Nephron progenitor cell (in vitro differentiated cells): ENCODE measurements at places on chromosomes 16 and 17.

DNA sequence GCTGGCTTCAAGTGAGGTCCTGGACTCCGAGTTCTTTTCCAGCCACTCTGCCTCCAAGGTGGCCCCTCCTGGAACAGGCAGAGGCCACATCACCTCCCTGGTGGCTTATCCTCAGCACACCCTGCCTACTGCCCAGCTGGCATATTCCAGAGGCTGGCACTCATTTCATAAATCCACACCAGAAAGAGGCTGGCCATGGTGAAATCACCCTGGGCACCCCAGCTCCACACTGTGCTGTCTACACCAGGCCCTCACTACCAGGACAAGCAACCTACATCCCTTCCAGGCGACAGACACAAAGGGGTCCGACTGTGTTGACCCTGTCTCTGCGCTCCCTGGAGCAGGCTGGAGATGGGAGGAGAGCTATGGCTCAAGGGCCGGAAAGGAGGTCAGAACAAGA is 100.2 kb downstream of the C16orf78 start:
- DNase-seq, result no peak

DNA sequence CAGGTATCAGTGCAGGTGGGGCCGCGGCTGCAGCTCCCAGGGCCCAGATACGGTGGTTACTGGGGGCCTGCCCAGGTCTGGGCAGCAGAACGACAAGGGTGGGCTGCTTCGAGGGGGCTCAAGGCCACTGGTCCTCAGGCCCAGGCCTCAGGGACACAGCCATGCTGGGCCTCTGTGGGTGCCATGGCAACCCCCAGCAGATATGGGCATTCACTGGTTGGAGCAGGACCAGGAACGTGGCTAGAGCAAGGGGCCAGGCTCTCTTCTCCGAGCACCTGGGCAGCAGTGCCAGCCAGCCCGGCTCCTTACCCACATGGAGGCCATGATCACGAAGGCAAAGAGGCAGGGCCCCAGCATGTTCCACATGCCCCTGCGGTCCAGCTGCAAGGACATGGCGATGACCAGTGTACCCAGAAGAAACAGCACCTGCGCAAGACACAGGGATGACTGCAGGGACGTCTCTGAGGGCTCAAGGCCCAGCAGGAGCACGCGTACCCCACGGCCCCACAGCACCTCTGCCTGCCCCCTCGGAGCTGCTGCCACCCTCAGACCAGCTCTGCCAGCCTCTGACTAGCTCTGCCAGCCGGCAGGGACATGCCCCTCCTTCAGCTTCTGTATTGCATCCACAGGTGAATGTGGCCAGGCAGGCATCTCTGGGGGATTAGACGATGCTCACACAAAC is 2.1 kb upstream of the MRPL28 start:
- no peak for DNase-seq

- peak; percentile 54 for DNase-seq
Measured at GRCh38 chr16:77273-77806, 685 bp upstream of the MPG start.

DNA sequence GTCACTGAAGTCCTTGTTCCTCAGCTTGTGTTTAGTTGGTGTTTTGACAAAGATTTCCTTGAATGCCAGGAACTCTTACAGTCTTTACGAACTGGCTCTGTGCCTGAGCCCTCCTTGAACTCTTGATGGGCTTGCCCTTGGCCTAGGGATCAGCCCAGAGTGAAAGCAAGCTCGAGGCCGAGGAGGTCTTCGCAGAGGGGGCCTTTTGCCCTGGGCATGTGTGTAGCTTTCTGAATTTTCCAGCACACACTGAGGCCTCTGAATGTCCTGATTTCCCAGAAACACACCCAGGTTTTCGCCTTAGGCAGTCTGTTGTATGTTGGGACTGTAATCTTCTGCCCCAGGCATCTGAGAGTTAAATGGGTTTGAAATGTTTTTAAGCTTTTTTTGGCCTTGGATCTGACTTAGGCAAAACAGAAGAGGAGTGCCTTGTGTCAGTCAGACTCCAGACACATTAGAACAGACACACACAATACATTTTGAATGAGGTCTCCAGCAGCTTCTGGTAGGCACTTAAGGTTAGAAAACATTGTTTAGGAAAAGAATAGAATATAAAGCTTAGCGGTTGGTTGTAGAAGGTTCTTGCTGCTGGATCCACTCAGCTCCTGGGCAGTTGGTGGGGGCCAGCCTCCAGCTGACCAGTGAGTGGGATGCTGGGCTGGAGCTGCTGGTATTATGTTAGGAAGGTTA is 17.1 kb downstream of the FOXK2 start:
- DNase-seq, result no peak

- no peak for DNase-seq
Measured at GRCh38 chr16:8062677-8063076, 527.6 kb downstream of the TMEM114 start.

DNA sequence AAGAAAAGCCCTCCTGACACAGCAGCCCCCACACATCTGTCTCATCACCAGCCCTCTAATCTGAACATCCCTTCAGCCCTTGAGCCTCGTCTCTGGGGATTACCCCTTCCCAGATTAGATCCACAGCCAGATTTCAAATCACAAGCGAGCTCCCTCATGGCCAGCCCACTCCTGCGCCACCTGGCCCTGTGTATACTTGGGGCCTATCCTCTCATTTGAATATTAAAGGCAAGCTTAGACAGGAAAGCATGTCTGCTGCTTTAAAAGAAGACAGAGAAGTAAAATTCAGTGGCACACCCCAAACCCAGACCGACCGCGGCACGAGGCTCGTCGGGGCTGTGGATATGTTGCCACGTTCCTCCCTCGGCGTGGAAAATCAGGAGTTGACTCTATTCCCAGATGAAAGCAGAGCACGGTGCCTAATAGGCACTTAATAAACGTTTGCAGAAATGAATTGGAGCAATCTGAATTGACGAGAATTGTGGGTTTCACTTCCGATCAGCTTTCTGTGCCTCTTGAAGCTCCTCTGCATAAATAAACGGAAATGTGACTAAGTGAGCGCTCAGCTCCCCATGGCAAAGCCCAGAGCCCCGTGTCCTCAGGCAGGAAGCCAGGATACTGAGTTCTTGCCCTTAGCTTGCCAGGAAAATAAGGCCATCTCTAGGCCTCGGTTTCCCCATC is 108.0 kb downstream of the CCDC182 start:
- DNase-seq, result no peak

GRCh38 chr16:180681-181564 is 664 bp downstream of the HBQ1 start:
- DNase-seq, result peak; percentile 90

- no peak for DNase-seq
Measured at GRCh38 chr16:25614716-25615265, 77.0 kb upstream of the HS3ST4 start.

DNA sequence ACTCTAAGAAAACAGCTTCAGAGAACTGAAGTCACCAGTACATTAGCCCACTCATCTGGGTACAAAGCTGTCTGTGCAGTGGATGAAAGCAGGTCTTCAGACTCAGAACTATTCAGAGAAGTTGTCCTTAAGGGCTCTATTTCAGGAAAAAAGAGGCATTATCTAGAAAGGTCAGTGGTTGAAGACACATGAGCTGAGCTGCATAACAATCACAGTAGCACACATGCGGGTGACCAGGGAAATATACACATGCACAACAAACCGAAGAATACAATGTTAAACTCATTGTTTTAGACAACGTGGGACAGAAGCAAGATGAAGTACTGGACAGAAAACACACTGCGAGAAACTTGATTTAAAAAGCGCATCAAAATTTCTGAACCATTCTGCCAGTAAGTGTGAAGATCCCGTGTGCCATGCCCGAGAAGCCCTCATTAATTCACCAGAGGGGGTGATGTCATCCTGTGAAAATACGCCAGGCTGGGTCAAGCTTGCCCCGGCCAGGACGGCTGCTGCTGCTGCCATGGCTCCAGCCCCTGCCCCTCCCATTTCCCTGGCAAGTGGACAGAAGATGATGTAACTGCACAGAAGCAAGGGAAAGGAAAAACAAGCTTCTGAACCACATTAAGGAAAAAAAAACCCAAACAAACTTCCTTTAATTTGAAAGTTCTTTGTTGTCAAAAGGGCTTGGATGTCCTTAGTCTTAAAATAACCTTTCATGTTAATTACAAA is 10.1 kb downstream of the DYNC1LI2 start:
- no peak for DNase-seq

DNA sequence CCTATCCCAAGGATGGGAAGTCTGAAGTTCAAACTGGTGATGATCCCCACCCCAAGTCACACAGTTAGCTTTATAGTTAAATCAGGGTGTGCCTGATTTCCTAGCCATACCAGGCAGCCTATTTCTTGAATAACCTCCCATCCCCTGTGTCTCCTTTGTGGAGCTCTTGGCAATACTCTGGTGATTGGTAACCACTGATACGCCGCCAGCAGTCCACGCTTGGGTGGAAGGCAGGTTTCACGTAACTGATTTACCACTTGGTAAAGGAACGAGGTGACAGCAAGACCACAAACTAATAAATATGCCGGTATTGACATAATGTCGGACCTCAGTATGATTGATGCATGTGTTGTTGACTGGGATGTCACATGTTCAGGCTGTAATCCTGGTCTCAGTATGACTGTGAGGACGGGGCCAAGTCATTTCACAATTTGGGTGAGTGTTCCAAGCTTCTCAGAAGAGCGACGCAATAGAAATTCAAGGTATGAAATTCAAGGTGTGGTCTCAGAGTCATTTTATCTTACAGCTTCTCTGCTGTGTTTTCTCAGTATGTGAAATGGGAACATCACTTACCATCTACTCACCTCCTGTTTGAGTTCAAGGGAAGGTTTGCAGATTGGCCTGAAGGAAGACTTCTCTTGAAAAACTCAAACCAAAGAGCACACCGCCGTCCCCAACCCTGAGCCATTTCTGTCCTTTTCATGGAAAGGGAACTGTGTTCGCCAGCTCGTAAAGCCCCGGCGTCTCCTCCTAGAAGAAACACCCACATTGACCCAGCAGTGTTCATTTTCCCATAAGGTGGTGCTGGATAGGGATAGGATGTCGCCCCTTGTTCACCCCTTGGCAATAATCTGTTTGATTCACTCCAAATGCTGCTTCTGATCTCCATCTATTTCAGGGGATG is 678.9 kb downstream of the WWOX start:
- DNase-seq, result peak; percentile 23

GRCh38 chr16:47046726-47047523 is 73.5 kb upstream of the DNAJA2 start:
- no peak for DNase-seq

- no peak for DNase-seq
Measured at GRCh38 chr17:35588196-35588920, 1.2 kb downstream of the AP2B1 start.

GRCh38 chr17:43823350-43824084 is 9.4 kb downstream of the MPP3 start:
- no peak for DNase-seq

DNA sequence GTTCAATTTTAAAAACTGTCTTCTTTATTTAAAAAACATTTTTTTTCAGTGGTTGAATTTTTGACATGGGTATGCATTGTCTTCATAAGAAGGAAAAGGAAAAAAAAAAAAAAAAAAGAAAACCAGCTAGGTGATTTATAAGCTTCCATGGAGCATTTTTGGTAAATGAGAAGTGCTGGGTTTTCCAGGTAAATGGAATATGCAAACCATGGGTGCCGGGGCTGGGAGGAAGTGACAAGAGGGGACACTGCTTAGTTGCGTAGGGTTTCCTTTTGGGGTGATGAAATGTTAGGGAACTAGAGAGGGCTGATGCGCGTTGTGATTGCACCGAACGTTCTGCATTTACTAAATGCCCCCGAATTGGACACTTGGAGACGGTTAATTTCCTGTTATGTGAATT is 217.4 kb upstream of the FOXF1 start:
- DNase-seq, result no peak

- DNase-seq, result no peak
Measured at GRCh38 chr16:31301708-31302400, 42.1 kb downstream of the ITGAM start.

GRCh38 chr16:47578573-47578972 is 117.4 kb downstream of the PHKB start:
- DNase-seq, result no peak

DNA sequence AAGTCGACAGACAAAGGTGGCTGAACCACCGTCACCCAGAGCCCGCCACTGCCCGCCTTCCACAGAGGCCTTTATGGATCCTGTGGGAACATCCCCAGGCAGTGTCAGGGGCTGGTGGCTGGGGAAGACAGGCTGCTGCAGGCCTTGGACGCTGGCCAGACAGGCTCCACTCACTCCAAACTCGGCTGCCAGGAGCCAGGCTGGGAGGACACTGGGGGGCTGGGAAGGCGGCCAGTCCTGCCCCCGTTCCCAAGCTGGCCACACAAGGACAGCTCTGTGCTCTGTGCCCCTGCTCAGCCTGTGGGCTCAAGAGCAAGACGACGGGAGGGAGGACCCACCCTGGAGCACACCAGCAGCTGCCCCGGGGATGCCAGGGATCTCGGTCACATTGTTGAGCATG is 7.6 kb upstream of the LCAT start:
- DNase-seq, result no peak

DNA sequence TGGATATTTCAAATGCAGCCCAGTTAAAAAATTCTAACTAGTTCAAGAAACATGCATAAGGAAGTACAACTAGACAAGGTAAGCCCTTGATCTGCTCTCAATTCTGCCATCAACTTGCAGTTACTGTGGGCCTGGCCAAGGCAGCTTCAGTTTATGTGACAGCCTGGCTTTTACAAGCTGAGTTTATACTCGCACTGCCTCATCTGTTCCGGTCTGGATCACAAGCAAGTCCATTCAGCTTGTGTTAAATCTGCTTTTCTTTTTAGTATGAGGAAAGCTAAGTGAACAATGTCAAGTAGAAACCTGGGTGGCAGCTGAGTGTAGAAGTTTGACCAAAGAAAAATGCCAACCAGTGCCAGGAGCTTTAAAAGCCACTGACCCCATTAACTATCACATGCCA is 76.6 kb upstream of the CORO6 start:
- DNase-seq, result no peak

- no peak for DNase-seq
Measured at GRCh38 chr16:17461951-17462729, 8.6 kb downstream of the XYLT1 start.

GRCh38 chr17:48995304-48995973 is 1.7 kb upstream of the IGF2BP1 start:
- DNase-seq, result peak; percentile 42

DNA sequence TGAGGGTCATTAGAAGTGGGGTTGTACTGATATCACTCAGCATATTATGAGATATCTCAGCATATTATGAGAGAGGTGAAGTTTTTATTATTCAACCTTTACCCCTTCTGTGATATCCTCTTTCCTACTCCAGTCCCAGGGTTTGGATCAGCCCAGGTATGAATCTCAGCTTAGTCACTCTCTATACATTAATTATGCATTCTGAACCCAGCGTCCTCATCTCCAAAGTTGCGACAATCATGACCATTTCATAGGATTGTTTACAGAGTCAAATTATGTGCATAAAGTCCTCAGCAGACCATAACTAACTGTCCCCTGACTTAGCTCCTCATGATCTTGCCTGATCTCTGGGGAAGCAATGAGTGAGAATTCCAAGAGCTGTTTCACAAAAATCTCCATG is 20.5 kb upstream of the BLMH start:
- DNase-seq, result no peak

DNA sequence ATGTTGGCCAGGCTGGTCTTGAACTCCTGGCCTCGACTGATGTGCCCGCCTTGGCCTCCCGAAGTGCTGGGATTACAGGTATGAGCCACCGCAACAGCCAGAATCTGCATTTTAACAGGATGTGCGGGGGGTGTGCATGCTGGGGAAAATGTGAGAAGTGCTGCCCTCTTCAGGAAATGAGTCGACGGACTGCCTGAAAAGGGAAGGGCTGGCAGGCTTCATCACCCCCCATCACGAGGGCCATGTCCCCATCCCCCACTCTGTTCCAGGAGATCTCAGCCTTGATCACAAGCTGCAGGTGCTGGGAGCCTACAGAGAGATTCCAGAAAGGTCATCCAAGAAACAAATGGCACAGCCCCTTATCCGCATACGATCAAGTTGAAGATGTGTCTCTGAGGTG is 195.3 kb upstream of the RPL38 start:
- DNase-seq, result no peak
